ENCODE measurements at places on chromosomes 2 and 18.
A peak's percentile ranks its signal among the peaks of the same experiment; 100 is the strongest.

GRCh38 chr2:68767031-68767961 is 32.7 kb downstream of the ARHGAP25 start:
- no peak for DNase-seq

GRCh38 chr2:240644171-240644651 is 18.9 kb downstream of the GPR35 start:
- DNase-seq, result no peak

GRCh38 chr2:8623958-8624591 is 57.8 kb upstream of the ID2 start:
- peak; percentile 21 for DNase-seq

GRCh38 chr2:11040992-11041391 is 114.3 kb upstream of the SLC66A3 start:
- DNase-seq, result peak; percentile 8

DNA sequence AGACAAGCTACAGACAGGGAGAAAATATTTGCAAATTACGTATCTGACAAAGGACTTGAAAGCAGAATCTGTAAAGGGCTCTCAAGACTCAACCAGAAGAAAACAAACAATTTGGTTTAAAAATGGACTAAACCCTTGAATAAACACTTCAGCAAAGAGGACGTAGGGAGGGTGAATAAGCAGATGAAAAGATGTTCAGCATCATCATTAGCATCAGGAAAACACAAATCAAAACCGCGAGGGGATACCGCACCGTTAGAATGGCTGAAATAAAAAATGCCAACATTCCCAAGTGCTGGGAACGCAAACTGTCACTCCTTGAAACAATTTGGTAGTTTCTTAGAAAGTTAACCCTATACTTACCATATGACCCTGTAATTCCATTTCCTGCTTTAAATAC is 136.7 kb downstream of the MBP start:
- DNase-seq, result no peak

- no peak for DNase-seq
Observed at GRCh38 chr18:8783335-8783993, 78.1 kb downstream of the MTCL1 start.

DNA sequence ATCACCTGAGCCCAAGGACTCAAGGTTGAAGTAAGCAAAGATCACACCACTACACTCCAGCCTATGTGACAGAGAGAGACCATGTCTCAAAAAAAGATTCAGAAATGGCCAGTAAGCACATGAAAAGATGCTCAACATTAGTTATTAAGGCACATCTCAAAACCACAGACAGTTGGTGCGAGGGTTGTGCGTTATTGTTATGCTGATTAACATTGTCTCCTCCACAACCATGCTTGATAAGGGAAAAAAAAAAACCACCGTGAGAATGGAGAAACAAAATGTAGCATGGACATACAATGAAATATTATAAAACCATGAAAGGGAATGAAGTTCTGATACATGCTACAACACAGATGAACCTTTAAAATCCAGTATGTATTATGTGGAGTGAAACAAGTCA is 27.3 kb downstream of the MOB4 start:
- no peak for DNase-seq

GRCh38 chr18:53567929-53568574 is 656.4 kb downstream of the MBD2 start:
- peak; percentile 10 for DNase-seq

GRCh38 chr18:69874058-69874457 is 73.6 kb downstream of the CD226 start:
- no peak for DNase-seq

DNA sequence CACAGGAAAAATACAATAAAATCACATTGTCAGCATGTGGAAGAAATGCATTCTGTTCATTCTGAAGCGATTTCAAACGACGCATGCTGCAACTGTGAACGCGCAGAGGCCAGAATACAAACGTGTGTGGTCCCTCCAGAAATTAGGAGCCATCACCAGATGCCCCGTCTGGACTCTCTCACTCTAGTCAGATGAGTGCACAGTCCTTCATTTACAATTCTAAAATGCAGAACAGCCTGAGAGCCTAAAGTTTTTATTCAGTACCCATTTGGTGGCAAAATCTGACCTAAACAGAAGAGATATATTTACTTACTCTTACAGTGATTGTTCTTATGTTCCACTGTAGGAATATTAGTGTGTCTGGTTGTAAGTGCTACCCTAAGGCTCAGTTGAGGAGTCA is 36.6 kb downstream of the FAM228A start:
- no peak for DNase-seq

GRCh38 chr2:173999272-173999671 is 34.1 kb upstream of the SP3 start:
- DNase-seq, result no peak

GRCh38 chr18:12595571-12596255 is 62.2 kb downstream of the SPIRE1 start:
- no peak for DNase-seq

DNA sequence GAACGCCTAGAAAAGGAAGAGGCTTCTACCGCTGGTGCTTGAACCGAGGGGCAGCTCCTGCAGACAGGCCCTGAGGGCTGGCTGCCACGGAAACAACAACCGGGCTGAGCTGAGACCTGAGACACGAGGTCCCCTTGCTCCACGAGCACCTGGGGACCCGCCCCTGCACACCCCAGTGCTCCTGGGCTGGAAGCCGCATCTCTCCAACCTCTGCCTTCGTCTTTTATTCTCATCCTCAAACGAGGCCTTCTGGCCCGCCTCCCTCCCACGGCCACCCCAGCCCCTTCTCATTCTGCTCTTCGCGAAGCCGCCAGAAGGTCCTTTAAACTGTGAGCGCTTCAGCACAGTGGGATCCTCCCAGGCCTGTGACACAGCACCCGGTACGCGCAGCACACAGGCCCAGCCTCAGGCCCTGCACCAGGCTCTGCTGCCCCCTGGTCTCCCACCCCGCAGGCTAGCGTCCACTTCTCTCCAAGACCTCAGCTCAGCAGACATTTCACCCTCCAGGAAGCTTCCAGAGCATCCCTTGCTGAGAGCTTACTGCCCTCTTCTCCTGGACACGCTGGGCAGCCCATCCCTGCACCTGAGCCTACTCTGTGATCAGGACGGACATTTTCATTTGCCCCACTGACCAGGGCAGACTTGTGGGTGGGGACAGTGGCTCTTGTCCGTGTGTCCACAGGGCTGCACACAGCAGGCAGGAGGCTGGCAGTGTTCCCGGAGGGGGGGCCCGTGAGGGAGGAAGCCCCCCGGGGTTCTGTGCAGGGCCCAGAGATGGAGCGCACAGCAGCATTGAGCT is 149.7 kb downstream of the PXDN start:
- DNase-seq, result no peak

GRCh38 chr2:224308272-224308911 is 93.5 kb downstream of the FAM124B start:
- no peak for DNase-seq

- DNase-seq, result no peak
Observed at GRCh38 chr18:72867746-72868584, at the start of gene NETO1. Gene NETO1 (minus strand): TSS chr18:72867987. CDS start chr18:72867291, 696 bp downstream.

GRCh38 chr2:149858216-149858615 is 270.6 kb upstream of the MMADHC start:
- DNase-seq, result no peak

GRCh38 chr18:70758780-70759179 is 469.9 kb downstream of the SOCS6 start:
- DNase-seq, result no peak

DNA sequence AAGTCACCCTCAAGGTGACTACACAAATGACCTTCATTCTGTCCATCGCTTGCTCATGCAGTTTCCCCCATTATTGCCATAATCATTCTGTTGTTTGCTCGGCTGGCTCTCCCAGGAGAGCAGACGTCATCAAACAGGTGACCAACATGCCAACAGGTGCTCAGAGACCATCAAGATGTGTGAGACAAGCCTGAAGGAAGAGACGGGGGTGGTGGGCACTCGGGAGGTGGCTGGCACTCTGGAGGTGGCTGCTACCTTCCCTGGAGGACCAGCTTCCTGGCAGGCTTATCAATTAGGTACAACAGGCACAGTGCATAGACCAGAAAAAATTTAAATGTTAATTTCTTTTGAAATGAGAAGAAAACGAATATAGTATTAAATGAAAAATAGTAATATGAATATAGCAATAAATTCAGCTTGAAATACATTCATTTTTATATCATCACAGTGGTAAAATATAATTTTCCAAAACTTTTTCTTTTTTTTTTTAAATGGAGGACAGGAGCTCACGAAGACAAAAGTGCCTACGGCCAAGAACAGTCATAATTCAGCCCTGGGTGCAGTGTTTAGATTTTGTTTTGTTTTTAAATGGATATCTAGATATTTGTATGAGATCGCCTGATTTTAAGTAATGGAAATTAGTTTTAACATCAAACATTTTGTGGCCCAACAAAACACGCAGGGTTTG is 16.9 kb upstream of the HAAO start:
- no peak for DNase-seq

- no peak for DNase-seq
Observed at GRCh38 chr2:238915196-238915595, 67.3 kb downstream of the TWIST2 start.

DNA sequence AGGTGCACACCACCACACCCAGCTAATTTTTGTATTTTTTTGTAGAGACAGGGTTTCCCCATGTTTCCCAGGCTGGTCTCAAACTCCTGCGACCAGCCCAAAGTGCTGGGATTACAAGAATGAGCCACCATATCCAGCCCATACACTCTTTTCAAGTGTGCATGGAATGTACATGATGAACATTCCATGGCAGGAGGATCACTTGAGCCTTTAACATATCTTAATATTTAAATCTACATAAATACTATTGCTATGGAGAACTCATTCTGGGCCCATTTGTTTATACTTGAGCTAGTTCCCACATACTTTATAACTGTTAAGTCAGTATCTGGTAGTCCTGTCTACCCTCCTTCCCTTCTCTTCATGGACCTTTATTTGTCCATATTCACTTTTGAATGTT is 48.4 kb downstream of the RPE start:
- DNase-seq, result no peak

GRCh38 chr2:58740426-58740825 is 499.3 kb upstream of the FANCL start:
- DNase-seq, result no peak

DNA sequence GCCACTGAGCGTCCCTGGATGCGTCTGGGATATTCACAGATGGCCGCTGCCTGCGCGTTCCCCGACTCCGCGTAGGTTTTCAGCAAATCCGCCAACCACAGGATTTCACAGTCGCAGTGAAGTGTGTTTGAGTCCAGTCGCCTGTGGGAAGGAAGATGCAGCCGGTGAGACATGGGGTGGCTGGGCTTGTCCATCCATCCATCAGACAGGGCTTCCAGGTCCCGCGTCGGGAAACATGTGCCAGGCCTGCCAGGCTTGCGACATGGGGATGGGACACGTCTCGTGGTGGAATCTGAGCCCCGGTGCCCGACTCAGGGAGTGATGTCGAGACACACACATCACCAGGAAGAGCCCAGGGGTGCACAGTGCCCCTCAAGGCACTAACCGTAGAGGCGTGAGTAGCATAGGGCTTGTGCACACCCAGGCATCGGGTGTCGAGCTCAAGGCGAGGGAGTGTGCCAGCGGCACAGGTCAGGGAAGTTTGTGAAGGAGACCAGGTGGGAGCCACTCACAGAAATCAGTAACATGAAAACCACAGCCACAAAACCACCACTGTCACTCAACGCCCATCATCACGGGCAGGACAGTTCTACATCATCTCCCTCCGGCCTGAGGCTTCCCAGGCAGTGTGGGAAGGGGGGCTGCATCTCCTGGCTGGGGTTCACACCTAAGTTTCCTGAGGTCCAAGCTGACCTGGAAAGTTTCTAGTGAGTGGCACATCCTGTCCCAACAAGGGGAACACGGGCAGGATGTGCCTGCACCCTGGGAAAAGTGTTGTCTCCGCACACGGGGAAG is 63.9 kb downstream of the PXDN start:
- no peak for DNase-seq

DNA sequence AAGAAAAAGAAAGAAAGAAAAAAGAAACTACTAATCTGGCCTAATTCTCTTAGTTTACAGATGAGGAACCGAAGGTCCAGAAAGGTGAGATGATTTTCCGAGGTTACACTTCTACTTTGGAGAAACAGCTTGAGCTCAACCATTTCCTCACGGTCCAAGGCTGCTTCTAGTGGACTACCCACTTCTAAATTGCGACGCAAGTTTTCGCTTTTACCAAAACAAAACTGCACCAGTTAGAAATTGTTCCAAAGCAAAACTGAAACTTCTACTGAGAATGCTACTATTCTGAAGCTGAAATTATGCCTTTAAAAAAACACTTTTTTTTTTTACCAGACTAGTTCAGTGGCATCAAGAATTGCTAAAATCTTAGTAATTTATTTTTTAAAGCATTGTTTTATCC is 101.6 kb downstream of the INO80D start:
- no peak for DNase-seq

GRCh38 chr2:12791906-12792305 is 75.2 kb downstream of the TRIB2 start:
- DNase-seq, result no peak

DNA sequence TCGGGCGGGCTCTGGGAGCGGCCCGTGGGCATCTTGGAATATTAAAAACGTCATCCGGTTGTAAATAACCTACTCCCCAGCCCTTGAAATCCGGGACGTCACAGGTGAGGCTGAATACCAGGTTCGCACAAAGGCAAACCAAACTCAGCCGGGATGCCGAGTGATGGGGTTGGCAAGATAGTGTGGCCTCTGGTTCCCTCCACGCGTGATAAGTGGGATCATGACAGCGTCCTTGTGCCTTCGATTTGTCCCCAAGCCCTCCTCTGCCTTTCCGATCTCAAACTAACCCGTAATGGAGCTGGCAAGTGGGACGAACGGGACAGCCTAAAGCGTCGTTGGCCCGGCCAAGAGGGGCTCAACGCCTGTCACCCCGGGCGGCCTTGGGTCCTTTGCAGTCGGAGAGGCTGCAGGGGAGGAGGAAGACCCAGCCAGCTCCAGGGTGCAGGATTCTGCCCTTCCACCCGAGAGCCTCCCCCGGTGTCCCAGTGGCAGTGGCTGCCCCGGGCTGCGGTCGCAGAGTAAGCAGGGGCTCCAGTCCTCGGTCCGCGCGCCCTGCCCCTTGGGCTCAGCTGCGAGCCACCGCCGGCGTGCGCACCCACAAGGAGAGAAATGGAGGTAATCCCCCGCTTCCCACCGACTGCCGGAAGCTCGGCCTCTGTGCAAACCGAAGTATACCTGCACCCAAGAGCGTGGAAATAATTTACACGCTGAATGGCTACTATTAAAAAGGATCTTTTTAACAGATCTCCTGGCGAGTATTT is 13.4 kb upstream of the PAX3 start:
- DNase-seq, result no peak

DNA sequence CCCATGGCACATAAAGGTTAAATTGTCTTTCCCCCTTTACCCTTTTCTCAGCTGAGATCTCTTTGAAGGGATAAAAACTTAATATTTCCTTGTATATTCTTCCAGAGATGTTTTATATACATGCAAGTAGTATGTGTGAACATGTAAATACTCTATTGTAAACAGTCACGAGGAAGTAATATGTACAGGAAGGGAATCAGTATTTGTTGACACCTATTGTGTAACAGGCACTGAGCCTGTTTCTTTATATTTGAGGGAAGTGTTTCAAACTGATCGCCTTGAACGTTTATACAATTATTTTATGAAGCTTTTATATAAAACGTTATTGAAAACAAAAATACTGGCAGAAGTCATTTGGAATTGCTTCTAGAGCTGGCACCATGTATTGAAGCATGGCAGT is 13.2 kb downstream of the RALBP1 start:
- no peak for DNase-seq

- DNase-seq, result no peak
Observed at GRCh38 chr2:240672076-240672700, 10.5 kb downstream of the AQP12B start.

Data from mucosa of gallbladder (tissue), 1 donor.